ENCODE measurements at places on chromosomes 4 and X.

- DNase-seq: no peak
These were observed 583 bp downstream of the RASL11B start for GRCh38 chr4:52862639-52863161.

DNA sequence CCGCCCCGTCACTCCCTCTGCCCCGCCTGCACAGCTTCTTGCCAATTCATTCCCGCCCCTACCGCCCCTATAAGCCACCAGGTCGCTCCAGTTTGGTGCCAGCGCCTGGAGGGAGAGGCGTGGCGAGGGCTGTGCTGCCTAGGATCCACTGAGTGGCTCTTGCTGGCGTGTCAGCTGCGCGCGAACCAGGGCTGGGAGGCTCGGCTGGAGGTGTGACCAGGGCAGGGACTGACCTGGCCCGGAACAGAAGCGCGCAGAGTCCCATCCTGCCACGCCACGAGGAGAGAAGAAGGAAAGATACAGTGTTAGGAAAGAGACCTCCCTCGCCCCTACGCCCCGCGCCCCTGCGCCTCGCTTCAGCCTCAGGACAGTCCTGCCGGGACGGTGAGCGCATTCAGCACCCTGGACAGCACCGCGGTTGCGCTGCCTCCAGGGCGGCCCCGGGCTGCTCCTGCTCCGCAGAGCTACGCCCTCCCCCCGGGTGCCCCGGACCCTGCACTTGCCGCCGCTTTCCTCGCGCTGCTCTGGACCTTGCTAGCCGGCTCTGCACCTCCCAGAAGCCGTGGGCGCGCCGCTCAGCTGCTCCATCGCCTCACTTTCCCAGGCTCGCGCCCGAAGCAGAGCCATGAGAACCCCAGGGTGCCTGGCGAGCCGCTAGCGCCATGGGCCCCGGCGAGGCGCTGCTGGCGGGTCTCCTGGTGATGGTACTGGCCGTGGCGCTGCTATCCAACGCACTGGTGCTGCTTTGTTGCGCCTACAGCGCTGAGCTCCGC is at the start of gene GPR78:
Gene GPR78 (plus strand): TSS at position 72 of the 773 bp plus-strand sequence. CDS start 591 bp downstream, at position 663.
- peak; percentile 38 for DNase-seq

- no peak for DNase-seq
These were observed 20.1 kb upstream of the SMIM14 start for GRCh38 chr4:39658756-39659155.

GRCh38 chrX:23136816-23137215 is 137.1 kb downstream of the DDX53 start:
- no peak for DNase-seq

GRCh38 chr4:147739239-147739823 is 7.4 kb downstream of the ARHGAP10 start:
- DNase-seq: no peak

DNA sequence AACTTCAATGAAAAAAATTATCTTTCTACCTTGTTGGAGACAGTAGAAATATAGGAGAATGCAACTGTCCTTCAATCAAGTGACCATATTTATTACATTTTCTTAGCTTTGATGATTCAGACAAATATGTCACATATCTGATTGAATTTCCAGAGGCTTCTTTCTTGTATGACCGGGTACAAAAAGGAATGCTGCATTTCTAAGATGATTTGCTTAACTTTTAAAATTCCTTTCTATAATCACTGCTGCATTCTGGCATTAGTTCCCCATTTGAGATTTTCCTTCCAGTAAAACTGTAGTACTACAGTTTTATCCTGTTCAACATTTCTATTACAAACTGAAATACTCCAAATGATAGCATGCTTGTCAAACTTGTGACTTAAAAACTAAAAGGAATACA is 5.2 kb downstream of the MFSD8 start:
- no peak for DNase-seq

DNA sequence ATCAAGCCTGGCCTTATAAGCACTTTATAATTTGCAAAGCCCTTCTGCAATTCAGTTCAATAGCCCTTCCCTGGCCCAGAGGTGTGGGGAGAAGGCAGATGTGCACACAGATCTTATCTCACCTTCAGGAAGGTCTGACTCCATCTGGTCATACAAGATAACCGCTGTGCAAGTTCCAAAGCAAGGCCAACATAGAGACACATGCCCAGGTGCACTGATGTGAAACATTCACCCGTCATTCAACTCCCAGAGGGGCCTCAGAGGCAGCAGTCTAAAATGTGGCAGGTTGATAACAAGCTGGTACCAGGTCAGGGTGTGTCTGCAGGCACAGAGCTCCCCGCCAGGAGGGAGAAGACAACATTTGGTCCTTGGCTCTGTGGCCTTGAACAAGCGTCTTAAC is 10.9 kb upstream of the WFS1 start:
- no peak for DNase-seq

GRCh38 chr4:168360271-168360670 is 41.7 kb upstream of the DDX60 start:
- no peak for DNase-seq

GRCh38 chrX:9610771-9611392 is 146.0 kb downstream of the TBL1X start:
- DNase-seq: no peak

GRCh38 chrX:119045884-119046283 is 26.9 kb upstream of the CT47C1 start:
- no peak for DNase-seq

DNA sequence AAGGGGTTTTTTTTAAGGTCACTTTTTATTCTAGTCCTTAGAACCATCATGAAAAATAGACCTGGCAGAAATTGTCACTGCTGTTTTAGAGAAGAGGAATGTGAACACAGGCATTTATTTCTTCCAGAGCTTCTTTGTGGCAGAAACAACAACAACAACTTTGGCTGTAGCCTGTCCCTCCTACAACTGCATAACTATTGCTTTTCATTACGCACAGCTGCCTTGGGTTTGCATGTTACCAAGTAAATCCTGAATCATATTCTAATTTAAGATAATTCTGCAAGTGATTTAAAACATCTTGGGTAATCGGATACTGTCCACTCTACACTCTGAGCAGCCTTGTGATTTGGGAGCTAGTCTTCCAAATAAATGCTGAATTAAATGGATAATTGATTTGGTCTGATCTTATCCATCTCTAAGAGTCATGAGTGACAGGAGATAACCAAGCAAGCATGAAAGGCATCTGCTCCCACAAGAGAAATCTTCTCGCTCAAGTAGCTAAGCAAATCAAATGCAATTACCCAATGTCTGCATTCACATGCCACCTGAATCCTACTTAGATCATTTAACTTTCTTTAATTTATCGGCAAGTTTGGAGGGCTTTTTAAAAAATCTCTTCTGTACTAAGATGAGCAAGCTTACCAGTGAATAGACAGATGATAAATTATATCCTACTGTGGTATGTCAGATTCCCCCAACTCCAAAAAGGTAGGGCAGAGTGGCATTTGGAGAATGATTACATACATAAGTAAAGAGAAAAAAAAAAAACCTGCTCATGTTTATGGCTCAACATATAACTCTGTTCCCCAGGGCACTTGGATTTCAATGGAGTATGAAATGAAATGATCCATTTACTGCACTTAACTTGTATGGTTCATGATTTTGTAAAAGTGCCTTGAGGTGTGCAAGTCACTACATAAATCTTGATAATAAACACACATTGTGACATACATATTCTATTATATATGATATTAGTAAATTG is 73.6 kb downstream of the EGF start:
- no peak for DNase-seq

DNA sequence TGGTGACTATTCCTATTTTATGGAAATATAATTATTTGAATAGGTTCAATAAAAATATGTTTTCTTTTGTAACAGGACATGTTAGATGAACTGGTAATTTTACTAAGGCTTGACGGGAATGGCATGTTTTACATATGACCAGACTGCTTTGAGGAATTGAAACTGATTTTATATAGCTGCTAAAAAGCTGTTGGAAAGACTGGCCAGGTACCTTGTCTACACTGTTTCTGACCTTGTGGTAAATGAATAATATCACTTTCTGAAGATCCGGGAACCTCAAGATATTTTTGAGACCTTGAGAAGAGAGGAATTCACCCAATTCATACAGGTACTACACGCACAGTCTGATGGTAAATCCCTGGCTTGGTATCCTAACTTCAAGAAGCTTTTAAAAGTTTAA is 42.1 kb upstream of the USP46 start:
- DNase-seq: no peak

DNA sequence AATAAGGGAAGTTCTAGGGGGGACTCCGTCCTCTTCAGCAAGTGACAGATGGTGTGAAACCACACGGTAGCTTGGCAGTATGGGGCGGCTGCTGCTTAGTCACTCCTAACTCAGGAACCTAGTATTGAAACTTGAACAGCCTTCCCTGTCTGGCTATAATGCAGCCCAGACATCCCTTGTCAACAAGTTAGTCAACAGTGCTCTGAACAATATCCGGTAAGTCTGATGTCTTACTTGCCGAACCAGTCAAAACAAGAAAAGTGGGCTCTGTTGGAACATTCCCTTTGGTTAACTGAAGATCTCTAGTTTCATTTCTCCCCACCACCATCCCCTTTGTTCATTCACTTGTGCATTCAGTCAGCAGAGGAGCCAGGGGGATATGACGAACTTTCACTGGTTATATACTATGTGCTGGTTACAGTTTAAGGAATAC is 18.7 kb upstream of the CXCL13 start:
- DNase-seq: peak; percentile 41

Data from thymus (tissue), 14 donors.